ENCODE measurements at places on chromosomes 2 and 18.

- no peak for DNase-seq
Measured at GRCh38 chr2:16250466-16250865, 310.1 kb downstream of the MYCN start.

DNA sequence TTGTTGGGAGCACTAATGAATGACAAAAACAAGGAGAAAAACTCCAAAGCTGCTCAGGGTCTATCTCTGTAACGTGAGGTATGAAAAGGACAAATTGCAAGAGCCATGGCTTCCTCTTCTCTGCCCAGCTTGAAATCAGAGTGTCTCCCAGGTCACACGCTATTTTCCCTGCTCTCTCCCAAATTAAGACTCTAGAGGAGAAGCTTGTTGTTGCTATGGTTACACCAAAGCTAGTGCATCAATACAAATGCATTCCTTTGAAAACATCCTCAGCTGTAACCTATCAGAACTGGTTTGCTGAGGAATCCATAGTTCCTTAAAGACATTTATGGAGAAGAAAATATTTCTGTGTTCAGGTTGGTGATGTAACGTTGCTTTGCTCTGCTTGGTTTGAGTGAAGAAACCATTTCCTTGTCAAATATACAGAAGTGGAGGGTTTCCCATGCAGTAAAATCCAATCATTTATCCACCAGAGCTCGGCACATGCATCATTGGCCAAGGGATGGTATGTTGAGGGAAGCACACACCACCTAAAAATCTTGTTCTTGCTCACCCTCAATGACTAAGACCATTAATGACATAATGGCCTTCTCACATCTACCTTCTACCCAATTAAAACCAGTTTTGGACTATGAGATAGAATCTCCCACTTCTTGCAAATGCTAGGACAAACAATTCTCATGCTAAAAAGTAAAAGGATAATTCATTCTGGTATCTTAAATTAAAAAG, 2135.6 kb upstream of the CELF4 start:
- DNase-seq = no peak

DNA sequence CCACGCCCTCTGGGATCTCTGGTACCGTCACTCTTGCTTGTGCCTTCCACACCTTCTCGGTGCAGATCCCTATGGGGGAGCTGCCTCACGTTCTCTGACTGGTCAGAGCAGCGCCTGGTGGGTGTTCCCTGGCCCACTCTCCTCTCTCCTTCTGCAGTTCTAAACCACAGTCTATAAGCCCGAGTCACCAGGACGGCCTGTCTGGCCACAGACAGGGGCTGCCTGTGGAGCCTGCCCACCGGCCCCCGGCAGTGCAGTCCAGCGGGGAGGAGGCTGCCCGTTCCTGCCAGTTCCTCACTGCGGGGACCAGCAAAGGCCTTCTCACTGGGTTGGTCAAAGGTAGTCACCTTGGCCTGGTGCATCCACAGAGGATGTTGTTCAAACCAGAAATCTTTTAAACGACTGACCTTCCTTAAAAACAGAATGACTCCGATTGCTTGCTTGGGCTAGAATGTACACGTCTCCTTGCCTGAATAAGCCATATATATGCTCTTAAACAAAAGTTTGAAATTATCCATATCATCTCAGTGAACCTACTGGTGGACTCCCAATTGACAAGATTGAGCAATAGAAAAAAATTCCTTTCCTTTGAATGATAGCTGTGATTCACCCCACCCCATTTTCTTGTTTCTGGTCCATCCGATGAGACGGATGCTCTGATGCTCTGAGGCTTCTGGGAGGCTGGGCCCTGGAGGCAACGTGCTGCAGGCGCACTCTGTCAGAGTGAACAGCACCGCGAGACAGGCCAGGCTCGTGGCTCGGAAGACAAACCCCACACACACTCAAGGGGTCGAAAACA, 61.2 kb downstream of the RALBP1 start:
- no peak for DNase-seq

DNA sequence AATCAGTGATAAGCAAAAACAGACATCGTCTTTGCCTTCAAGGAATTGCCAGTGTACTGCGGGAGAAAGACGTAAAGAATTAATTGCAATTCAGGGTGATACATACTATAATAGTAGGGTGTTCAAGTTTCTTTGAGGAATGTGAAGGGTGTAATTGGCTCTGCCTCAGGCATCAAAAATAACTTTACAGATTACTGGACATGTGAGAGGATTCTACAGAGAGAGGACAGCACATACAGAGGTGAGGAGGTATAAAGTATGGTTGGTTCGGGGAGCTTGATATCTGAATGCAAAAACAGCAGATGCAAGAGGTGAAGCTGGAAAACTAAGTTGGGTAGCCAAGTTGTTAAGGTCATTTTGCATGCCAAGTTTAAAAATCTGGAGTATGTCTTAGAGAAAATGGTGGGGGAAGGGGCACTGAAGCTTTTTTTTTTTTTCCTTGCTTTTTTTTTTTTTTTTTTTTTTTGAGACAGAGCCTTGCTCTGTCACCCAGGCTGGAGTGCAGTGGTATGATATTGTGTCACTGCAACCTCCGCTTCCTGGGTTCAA, 227.5 kb upstream of the FOSL2 start:
- no peak for DNase-seq

DNA sequence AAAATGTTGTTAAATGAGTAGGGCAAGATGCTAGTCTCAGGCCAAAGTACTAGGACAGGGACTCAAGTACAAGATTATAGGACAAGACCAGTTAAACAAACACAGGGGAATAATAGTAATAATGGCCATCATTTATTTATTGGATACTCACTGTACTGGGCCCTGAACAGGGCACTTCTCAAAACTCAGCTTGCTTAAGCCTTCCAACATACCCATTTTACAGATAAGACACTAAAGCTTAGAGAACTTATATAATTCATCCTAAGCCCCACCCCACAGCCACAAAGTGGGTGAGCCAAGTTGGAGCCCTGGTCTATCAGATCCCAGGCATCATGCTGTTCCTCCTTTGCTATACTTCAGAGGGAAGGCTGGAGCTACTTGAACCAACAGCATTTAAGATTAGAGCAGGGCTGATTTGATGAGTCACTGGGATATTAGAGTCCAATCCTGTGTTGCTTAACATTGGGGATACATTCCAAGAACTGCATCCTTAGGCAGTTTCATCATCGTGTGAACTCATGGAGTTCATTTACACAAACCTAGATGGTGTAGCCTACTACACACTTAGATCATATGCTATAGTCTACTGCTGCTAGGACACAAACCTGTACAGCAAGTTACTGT, 153.6 kb downstream of the MTCL1 start:
- DNase-seq = no peak

GRCh38 chr2:37776487-37776886, 105.0 kb upstream of the CDC42EP3 start:
- DNase-seq = no peak

DNA sequence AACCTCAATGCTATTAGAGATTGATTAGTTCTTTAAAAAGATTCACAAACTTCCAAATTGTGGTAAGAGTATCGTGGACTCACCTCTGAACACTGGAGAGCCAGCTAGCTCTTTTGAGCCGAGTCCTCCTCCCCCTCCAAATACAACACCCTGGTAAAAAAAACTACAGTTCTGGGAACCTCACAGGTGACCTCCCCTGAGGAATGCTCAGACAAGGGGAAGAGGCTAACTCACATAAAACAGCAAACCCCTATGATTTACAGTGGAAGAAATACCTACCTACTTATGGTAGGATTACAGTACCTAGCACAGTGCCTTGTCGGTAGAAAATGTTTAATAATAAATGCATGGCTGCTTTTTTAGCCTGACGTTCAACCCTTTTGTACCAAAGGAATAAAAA, 8.4 kb downstream of the ZNF24 start:
- DNase-seq = no peak

DNA sequence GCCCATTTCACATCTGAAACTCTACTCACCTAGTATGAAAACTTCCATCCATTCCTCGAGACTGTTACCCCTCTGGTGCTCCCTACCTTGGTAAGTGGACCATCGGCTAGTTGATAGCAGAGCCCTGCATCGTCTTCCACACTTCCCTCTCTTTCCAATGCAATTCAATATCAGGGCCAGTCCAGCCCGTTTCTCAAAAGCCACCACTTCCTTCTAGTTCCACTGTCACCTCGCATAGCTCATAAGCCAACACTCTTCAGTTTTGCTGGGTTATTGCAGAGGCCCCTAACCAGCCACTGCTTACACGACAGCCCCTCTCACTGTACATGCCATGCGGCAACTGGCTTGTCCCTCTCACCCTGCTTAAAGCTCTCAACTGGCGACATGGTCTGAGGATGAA, 10.2 kb upstream of the ZNF407 start:
- no peak for DNase-seq

Data from activated CD8-positive, alpha-beta memory T cell treated with anti-CD3 and anti-CD28 coated beads, Interleukin-2, amount 50 U/mL, for 48 hours (primary cell).